ENCODE measurements at places on chromosomes 11 and 22.

DNA sequence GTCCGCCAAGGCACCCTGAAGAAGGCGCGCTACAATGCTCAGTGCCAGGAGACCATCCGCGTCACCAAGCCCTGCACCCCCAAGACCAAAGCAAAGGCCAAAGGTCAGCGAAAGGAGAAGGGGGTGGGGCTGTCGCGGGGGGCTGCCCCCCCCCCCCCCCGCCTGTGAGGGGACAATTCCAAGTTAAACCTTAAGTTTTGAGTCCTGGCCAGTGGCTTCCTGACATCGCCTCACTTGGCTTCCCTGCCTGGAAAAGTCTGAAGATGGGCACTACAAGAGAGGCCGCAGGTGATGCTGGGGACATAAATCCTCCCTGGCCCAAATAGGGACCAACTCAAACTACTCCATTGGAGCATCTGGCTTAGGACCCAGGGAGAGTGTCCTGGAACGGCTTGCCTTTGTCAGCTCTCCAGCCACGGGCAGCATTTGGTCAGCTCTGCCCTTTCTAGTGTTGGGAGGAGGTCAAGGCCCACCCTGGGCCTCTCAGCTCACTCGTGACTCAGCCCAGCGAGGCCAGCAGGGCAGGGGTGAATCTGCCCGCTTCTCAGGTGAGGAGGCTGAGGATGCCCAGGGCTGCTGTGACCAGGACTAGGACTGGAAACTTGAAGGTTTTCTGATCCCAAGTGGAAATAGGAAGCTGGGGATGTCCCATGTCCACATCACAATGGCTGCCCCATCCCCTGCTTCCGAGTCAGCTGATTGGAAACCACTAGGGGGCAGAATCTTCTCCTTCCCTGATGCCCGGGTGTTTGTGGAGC, 1.4 kb downstream of the MDK start:
- DNase-seq: no peak

DNA sequence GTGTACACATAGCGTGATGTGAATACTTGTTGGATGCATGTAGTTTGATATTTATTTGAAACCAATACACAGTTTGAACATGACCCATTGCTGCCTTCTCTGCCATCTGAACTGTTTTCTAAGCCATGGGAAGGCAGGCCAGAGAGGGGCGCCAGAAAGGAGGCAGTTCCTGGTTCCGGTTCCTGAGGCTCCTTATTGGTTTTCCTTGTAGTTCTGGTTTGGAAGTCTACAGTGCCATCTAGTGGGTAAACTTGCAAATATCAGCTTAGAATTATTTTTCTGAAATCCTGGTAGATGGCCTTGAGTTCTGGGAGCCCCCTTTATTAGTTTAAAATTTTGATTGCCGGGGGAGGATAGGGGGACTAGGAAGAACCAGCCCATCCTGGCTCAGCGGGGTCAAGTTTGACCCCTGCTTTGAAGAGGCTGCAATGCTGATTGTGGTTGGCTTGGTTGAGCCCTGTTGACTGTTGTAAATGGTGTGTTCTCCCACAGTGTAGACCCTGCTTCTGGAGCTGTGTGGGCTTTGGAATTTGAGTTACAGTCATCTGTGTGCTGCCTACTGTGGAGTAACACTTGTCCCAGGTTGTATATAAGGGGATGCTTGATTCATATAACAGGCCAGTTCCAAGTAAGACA, 48.4 kb downstream of the GRAMD1B start:
- peak; percentile 40 for DNase-seq

- no peak for DNase-seq
Observed at GRCh38 chr11:118099838-118100556, 13.2 kb upstream of the SMIM35 start.

- DNase-seq: peak; percentile 20
Observed at GRCh38 chr22:44068422-44069191, 44.5 kb downstream of the PARVB start.

GRCh38 chr11:104609311-104610085, 288.8 kb downstream of the CASP12 start:
- DNase-seq: peak; percentile 24

GRCh38 chr11:118067006-118067405, 9.9 kb upstream of the TMPRSS4 start:
- DNase-seq: no peak

DNA sequence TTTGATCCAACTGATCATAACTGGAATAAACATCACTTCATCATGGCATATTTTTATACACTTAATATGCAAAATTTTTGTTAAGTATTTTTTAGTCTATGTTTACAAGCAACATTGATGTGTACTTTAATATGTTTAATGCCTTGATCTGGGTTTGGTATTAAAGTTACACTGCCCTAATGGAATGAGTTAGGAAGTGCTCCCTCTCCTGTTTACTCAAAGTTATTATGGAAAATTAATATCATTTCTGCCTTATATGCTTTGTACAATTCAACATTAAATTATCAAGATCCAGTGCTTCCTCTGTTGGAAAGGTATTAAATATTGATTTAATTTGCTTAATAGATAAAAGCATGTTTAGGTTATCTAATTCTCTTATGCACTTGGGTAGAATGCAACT, 927.3 kb upstream of the RAG2 start:
- no peak for DNase-seq

- DNase-seq: no peak
Observed at GRCh38 chr11:26859416-26859815, 134.5 kb upstream of the FIBIN start.

DNA sequence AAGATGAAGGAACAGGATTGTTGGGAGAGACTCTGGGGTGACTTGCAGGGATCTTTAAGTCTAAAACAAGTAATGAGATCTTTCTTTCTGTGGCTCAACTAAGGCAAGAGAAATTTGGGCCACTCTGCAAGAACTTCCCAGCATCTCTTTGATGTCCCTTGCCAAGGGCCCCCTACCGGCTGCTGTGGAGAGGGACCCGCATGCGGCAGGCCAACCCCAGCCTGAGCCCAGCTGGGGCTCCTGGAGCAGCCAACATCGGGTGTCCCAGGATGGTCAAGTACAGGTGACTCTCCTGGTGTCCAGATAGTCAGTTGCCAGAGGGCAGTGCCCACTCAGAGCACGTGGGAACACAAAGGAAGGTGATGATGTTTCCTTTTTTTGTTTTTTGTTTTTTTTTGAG, 363.2 kb downstream of the TBC1D22A start:
- DNase-seq: no peak

DNA sequence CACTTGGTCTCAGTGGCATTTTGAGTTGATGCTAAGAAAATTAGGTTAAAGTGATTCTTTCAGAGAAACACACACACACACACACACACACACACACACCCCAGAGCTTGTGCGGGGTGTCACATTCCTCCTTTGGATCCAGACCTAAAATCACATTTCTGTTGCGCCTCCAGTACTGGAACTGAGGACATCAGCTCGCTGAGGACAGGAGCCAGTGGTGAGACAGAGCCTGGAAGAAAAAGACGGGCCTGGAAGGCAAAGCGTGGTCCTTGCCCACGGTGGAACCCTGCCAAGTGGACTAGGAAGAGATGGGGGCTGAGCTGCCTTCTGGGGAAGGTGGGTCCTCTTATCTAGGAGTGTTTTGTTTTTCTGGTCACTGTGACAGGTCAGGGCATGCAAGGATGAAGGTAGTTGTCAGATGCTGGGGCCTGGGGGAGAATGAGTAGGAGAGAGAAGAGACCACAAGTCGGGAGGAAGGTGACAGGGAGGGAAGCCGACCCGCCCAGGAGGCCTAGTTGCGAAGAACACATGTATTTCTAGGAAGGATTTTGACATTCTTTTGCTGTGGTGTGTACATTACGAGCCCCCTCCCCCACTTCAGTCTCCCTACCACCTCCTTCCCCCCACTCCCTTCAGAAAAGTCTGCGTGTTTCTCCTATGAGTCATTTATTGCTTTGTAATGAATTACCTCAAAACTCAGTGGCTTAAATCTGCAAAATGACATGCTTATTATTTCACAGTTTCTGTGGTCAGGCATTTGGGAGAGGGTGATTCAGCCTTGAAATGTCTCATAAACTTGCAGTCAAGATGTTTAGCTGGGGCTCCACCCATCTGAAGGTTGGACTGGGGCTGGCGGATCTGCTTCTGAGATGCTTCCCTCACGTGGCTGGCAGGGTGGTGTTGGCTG, 4.8 kb upstream of the ELFN2 start:
- DNase-seq: no peak

DNA sequence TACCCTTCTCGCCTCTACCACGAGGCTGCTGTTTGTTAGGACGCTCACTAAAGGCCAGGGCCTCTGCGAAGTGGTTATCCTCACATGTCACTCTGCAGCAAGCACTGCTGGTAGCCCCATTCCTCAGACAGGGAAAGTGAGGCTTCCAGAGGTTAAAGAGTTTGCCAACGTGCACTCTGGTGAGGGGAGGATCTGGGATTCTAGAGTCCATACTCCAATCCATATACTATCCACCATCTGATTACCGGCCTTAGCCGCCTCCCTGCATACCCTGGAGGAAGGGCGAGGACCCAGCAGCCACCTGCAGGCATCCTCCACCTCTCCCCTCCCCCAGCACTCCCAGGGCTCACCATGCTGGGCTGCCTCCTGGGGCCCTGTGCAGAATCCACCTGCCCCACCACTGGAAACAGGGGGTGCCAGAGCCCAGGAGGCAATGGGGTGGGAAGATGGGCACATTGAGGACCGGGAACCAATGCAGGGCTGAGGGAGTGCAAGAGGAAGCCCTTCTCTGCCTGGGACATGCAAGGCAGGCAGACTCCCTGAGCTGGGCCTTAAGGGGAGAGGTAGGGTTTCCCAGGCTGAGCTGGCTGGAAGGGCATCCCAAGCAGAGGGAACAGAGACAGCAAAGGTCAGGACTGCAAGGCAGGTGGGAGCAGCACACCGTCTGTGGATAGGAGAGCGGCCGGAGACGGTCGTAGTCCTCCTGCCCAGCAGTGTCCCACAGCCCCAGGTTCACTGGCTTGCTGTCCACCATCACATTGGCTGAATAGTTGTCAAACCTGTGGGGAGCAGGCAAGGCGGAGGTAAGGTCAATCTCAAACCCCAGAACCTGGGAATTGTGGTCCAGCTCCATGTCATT, 11.7 kb downstream of the RAC2 start:
- DNase-seq: no peak

GRCh38 chr11:724049-724777, 18.2 kb downstream of the EPS8L2 start:
- DNase-seq: no peak

Data from mucosa of gallbladder (tissue), 1 donor.